ENCODE measurements at places on chromosomes 3 and 15. TPM values are rescaled to one million over a fixed set of nuclear protein-coding genes. Genes with fewer than 3 reads are reported as not detected.

GRCh38 chr15:65088643-65089021, 12.1 kb downstream of the KBTBD13 start:
- no peak overlapping the region for H3K4me3 ChIP-seq
- no peak for DNase-seq
- peak overlapping the region; percentile 54 for H3K27ac ChIP-seq
- peaks cover 9% of the 10 kb centered on the region for H3K36me3 ChIP-seq
- no peaks in the 10 kb centered on the region for H3K27me3 ChIP-seq

- H3K27ac ChIP-seq = no peak overlapping the region
- no peaks in the 10 kb centered on the region for H3K36me3 ChIP-seq
- H3K27me3 ChIP-seq = no peaks in the 10 kb centered on the region
- H3K4me3 ChIP-seq = no peak overlapping the region
- no peaks in the 10 kb centered on the region for H3K4me1 ChIP-seq
Observed at GRCh38 chr3:47520756-47521155, 7.2 kb upstream of the ELP6 start.

GRCh38 chr3:72137865-72138861, 353.2 kb upstream of the PROK2 start:
- no peaks in the 10 kb centered on the region for H3K36me3 ChIP-seq
- H3K27ac ChIP-seq = no peak overlapping the region
- no peak overlapping the region for H3K4me3 ChIP-seq

- H3K4me1 ChIP-seq = peaks cover 4% of the 10 kb centered on the region
- peak; percentile 52 for DNase-seq
- no peak overlapping the region for H3K4me3 ChIP-seq
- H3K36me3 ChIP-seq = no peaks in the 10 kb centered on the region
- no peak overlapping the region for H3K27ac ChIP-seq
- H3K27me3 ChIP-seq = no peaks in the 10 kb centered on the region
Observed at GRCh38 chr3:62134061-62134496, 239.3 kb downstream of the FEZF2 start.

GRCh38 chr3:99315896-99316295, 322.5 kb upstream of the COL8A1 start:
- H3K36me3 ChIP-seq = no peaks in the 10 kb centered on the region
- no peaks in the 10 kb centered on the region for H3K4me1 ChIP-seq
- no peak overlapping the region for H3K4me3 ChIP-seq
- DNase-seq = no peak
- no peaks in the 10 kb centered on the region for H3K27me3 ChIP-seq

- no peak overlapping the region for H3K27ac ChIP-seq
- H3K4me3 ChIP-seq = no peak overlapping the region
- no peaks in the 10 kb centered on the region for H3K4me1 ChIP-seq
- peaks cover 31% of the 10 kb centered on the region for H3K36me3 ChIP-seq
Observed at GRCh38 chr3:128410669-128411573, 55.8 kb downstream of the DNAJB8 start.

DNA sequence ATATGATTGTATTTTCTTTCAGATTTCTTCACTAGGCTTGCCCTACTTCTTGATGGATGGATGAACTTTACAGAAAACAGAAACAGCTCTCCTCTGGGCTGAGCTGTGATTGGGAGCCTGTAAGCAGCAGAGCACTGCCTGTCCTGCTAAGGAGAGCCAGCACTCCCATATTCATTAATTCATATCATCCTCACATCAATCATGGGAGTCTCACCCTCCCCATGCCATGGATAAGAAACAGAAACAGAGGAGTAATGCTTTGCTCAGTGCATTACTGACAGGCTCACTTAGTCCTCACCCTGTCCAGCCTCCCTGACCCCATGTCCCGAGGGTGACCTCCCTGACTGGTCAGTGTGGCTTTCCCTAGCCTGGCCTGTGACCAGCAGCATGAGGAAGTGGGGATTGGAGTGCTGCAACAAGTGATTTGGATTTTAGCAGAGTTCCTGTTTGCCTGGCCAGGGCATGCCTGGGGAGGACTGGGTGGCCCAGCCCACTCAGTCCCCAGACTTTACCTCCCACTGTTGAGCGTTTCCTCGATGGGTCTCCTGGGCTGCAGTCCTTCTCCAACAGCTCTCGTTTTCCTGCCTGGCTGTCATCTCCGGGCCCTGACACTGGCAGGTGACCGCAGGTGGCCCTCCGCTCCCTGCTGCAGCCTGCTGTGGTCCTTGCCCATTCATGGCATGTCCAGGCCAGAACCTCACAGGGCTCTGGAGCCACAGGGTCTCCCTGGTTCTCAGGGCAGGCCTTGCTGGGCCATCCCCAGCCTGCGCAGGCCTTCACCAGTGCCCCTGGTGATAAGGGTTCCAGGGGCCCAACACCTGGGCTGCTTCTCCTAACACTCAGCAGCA, 1.3 kb upstream of the TMIE start:
- H3K27ac ChIP-seq = peak overlapping the region; percentile 8
- peak; percentile 31 for DNase-seq
- no peaks in the 10 kb centered on the region for H3K36me3 ChIP-seq
- H3K27me3 ChIP-seq = peaks cover 10% of the 10 kb centered on the region

DNA sequence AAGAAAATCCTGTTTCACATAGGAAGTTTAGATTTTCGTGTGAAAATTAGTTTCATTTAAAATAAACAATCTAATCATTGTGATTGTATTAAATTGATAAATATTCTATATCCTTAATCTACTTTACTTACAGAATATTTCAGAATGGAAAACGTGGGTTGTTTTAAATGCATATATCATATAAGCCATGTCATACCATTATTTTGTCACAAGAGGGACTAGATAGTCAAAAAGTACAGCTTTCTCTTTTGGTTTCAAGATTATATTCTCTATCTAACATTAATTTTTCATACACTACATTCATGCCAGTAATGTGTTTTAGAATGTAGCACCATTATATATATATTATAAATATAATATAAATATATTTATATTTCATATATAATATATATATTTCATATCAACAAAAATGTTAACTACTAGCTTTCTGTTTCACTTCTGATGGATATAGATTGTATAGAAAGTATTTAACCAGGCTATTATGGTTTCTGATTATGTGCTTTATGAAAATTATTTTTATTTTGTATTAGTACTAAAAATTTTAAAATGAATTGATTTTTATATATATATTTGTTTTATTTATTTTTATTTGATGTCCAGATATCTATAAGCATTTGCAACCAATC, 45.3 kb downstream of the OSTN start:
- H3K4me3 ChIP-seq = no peak overlapping the region
- no peak for DNase-seq
- H3K27me3 ChIP-seq = no peaks in the 10 kb centered on the region
- no peaks in the 10 kb centered on the region for H3K36me3 ChIP-seq
- H3K27ac ChIP-seq = no peak overlapping the region

DNA sequence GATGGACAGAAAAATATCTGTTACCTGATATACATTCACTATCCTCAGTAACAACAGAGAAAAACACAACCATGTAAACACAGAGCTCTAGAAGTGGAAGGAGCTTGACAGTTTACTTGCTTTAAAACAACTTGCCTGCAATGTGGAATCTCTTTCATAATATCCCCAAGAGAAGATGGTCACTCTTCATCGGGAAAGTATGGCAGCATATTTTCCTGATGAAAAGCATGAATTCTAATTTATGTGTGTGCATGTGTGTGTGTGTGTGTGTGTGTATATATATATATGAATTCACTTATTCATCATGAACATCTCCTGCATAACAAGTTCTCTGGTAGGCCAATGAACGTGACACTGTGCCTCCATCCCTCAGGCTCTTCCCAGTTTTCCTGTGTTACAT, 81.2 kb downstream of the EFL1 start:
- no peak overlapping the region for H3K4me3 ChIP-seq
- no peak overlapping the region for H3K27ac ChIP-seq
- H3K4me1 ChIP-seq = peaks cover 50% of the 10 kb centered on the region
- no peaks in the 10 kb centered on the region for H3K27me3 ChIP-seq
- DNase-seq = no peak

- DNase-seq = no peak
- H3K36me3 ChIP-seq = no peaks in the 10 kb centered on the region
- H3K27ac ChIP-seq = no peak overlapping the region
- H3K4me3 ChIP-seq = no peak overlapping the region
- H3K4me1 ChIP-seq = no peaks in the 10 kb centered on the region
- H3K27me3 ChIP-seq = no peaks in the 10 kb centered on the region
Observed at GRCh38 chr3:2958551-2958950, 151.6 kb downstream of the IL5RA start.

DNA sequence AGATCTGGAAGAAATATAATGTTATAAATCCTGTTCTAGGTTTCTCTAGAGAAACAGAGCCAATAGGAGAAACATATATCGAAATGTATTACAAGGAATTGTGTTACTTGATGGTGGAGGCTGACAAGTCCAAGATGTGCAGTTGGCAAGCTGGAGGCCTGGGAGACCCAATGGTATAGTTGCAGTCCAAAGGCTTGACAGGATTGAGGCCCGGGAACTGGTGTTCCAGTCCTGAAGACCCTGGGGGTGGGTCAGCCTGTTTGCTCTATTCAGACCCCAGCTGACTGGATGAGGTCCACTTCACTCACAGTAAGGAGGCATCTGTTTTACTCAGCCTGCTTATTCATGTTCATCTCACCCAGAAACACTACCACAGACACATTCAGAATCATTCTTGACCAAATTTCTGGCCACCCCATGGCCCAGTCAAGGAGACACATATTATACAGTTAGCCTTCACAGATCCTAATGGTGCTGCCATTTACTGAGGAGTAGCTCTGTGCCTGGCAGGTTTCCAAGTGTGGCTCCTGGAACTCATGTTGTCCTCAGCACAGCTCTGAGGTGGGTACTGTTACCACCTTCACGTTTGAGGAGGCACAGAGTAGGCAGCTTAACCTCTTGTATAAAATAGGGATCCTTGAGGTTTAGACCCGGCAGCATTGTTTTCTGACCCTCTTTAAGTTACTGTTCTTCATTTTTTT, 3.7 kb downstream of the TRAK1 start:
- H3K27me3 ChIP-seq = no peaks in the 10 kb centered on the region
- no peak overlapping the region for H3K27ac ChIP-seq
- DNase-seq = no peak

GRCh38 chr3:193483988-193484539, 70.6 kb downstream of the ATP13A4 start:
- no peaks in the 10 kb centered on the region for H3K36me3 ChIP-seq
- no peaks in the 10 kb centered on the region for H3K27me3 ChIP-seq
- no peak for DNase-seq
- H3K4me1 ChIP-seq = no peaks in the 10 kb centered on the region
- no peak overlapping the region for H3K27ac ChIP-seq

DNA sequence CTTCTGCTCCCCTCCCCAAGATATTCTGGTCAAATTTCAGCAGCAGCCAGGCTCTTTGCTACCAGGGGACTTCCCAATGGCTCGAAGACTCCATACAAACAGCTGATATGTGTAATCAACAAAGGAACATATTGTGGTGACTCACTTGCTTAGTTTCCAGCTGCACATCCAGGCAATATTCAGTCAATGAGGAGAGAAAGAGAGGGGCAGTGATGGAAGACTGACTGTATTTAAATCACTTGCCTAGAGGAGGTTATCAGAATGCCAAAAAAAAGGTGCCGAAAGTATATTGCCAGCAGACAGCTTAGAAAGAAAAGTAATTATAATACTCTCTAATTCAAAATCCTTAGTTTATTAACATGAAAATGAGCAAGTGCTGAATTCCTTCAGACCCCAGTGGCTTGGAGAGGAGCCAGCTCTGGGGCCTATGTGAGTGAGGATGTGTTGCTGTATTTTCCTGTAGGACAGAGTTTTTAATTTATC, 236.5 kb downstream of the LRTM1 start:
- H3K4me1 ChIP-seq = no peaks in the 10 kb centered on the region
- H3K4me3 ChIP-seq = no peak overlapping the region
- DNase-seq = no peak
- H3K27ac ChIP-seq = no peak overlapping the region
- H3K27me3 ChIP-seq = no peaks in the 10 kb centered on the region
- H3K36me3 ChIP-seq = no peaks in the 10 kb centered on the region

GRCh38 chr15:49830391-49830790, 209.5 kb downstream of the DTWD1 start:
- H3K36me3 ChIP-seq = no peaks in the 10 kb centered on the region
- H3K27me3 ChIP-seq = no peaks in the 10 kb centered on the region
- no peaks in the 10 kb centered on the region for H3K4me1 ChIP-seq
- no peak overlapping the region for H3K4me3 ChIP-seq

DNA sequence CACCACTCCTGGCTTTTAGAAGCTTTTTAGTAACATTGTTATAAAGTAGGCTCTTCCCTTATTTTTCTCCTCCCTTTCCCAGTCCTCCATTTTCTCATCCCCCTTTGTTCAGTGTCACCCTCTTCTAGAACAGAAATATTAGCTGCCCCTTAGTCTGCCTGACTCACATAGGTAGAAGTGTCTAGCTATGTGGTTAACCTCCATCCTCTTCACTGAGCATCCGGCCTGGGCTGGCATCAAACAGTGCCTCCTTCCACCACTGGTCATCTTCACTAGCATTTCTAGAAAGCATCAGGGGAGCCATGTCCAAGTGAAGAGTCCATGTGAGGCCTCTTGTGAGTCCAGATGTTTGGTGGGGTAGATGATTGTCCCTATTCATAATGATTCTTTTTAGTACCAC, 70.0 kb upstream of the SKOR1 start:
- H3K4me3 ChIP-seq = no peak overlapping the region
- DNase-seq = no peak
- no peaks in the 10 kb centered on the region for H3K36me3 ChIP-seq
- peaks cover 2% of the 10 kb centered on the region for H3K27me3 ChIP-seq
- H3K27ac ChIP-seq = no peak overlapping the region

- H3K36me3 ChIP-seq = no peaks in the 10 kb centered on the region
- H3K4me3 ChIP-seq = no peak overlapping the region
- no peak for DNase-seq
- H3K4me1 ChIP-seq = no peaks in the 10 kb centered on the region
- no peaks in the 10 kb centered on the region for H3K27me3 ChIP-seq
Observed at GRCh38 chr15:46892621-46893160, 824.6 kb upstream of the SEMA6D start.

DNA sequence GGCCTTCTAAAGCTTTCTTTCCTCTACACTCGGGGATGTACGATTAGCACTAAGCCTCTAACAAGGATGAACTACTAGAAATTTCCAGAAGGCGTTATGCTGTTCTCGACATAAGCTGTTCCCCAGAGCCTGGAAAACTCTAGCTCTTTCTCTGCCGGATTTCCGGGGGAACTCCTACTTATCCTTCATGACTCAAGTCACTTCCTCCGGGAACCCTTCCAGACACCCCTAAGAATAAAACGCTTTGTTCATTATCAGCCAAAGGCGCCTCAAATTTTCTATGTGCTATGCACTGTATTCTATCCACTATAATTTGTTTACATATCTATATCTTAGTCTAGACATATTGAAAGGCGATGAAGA, 455 bp upstream of the SNAP23 start:
- peak overlapping the region; percentile 88 for H3K27ac ChIP-seq
- H3K36me3 ChIP-seq = no peaks in the 10 kb centered on the region
- H3K4me3 ChIP-seq = peak overlapping the region; percentile 68
- peaks cover 60% of the 10 kb centered on the region for H3K4me1 ChIP-seq
- DNase-seq = peak; percentile 75

GRCh38 chr15:33654860-33655259, 313.4 kb upstream of the CHRM5 start:
- DNase-seq = no peak
- no peaks in the 10 kb centered on the region for H3K27me3 ChIP-seq
- no peak overlapping the region for H3K27ac ChIP-seq
- no peaks in the 10 kb centered on the region for H3K36me3 ChIP-seq
- no peaks in the 10 kb centered on the region for H3K4me1 ChIP-seq

- H3K27ac ChIP-seq = no peak overlapping the region
- no peaks in the 10 kb centered on the region for H3K27me3 ChIP-seq
- no peak overlapping the region for H3K4me3 ChIP-seq
- no peak for DNase-seq
- no peaks in the 10 kb centered on the region for H3K4me1 ChIP-seq
Observed at GRCh38 chr15:42012241-42012640, 8.6 kb downstream of the PLA2G4E start.

EPHB3 gene
- 13.8 TPM for total RNA-seq

GMNC gene
- total RNA-seq = not detected

HTR3E gene
- not detected for total RNA-seq

ACP3 gene
- not detected for total RNA-seq

SLC9C1 gene
- not detected for total RNA-seq
